ENCODE measurements at places on chromosomes 4 and X.

- peak; percentile 56 for DNase-seq
Observed at GRCh38 chrX:107714206-107714891, 61.2 kb downstream of the TSC22D3 start.

DNA sequence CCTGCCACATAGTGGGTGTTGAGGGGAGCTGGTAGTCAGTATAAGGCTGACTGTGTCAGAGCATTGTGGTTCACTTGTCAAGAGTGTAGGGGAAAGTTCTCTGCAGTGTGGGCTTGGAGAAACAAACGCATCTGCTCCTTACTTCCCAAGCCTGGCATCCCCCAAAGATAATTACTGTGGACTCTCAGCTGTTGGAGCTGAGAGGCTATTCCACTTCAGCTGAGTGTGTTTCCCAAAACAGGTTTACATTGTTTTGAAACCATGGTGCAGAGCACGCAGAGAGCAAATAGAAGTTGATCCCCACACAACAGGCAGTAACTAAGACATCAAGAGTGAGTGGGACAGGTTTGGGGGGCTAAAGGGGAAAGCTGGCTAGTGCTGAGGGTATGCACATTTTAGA is 181.0 kb upstream of the EOLA2 start:
- no peak for DNase-seq

GRCh38 chr4:156553659-156554058 is 417.9 kb downstream of the PDGFC start:
- DNase-seq, result no peak

- no peak for DNase-seq
Observed at GRCh38 chrX:8245411-8245810, 74.3 kb upstream of the VCX2 start.

GRCh38 chr4:66564901-66565651 is 894.8 kb upstream of the EPHA5 start:
- peak; percentile 87 for DNase-seq

- DNase-seq, result no peak
Observed at GRCh38 chr4:102612210-102612609, 111.1 kb downstream of the NFKB1 start.

GRCh38 chrX:110170029-110170428 is 147.9 kb downstream of the AMMECR1 start:
- DNase-seq, result no peak

DNA sequence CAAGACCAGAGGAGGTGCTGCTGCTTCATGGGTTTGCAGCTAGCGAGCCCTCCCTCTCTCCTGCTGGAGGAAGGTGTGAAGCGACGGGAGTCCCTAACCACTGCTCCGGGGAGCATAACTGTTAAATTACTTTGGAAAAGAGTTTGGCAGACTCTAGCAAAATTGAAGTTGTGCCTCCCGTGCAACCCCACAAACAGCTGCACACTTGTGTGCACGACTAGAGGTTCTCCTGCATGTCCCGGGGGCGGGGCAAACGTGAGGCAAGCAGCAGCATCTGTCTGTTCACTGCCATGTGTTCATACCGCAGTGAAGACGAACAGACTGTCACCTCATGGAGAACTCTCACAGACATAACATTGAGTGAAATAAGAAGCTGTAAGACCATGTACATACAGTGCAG is 34.5 kb downstream of the TNIP2 start:
- no peak for DNase-seq

- DNase-seq, result no peak
Observed at GRCh38 chr4:41750626-41751448, 2.3 kb upstream of the PHOX2B start.

- no peak for DNase-seq
Observed at GRCh38 chrX:102696306-102696705, 15.9 kb upstream of the GPRASP2 start.

DNA sequence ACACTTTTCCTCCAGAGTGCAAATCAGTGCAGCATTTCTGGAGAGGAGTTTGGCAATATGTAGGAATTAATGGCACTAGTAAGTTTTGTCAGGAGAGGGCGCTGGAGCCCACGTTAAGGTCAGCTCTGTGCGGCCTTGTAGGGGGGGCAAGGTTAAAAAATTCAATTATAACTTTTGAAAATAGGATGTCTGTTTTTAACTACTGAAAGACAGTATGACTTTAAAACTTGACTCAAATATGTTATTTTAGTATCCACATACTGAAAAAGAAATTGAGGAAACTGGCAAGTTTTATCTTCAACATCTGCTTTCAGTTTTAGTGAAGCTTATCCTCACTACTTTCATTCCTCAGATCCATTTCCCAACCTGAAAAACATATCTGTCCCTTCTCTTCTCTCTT is 30.9 kb upstream of the HSD17B13 start:
- peak; percentile 79 for DNase-seq

- DNase-seq, result peak; percentile 88
Observed at GRCh38 chr4:20248155-20248558, 3.5 kb upstream of the SLIT2 start.

- DNase-seq, result no peak
Observed at GRCh38 chrX:153544727-153545126, 27.3 kb downstream of the ATP2B3 start.

GRCh38 chr4:81499840-81500239 is 28.1 kb upstream of the RASGEF1B start:
- DNase-seq, result no peak

DNA sequence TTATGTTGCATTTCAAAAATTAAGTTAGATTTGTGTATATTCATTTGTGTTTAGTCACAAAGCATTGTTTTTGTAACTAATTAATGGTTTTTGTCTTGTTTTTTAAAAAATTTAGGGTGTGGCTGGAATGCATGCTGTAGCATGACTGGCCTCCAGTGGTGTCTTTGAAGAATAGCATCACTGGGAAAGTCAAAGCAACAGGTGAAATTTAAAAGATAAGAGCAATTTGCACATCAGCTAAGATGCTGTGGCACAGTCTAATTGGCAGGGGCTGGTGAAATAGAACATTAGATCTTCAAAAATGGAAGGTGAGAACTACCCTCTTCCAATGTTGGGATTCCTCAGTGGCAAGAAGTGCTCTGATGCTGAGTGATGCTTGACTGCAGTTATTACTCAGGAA is 45.3 kb downstream of the ANK2 start:
- peak; percentile 11 for DNase-seq

DNA sequence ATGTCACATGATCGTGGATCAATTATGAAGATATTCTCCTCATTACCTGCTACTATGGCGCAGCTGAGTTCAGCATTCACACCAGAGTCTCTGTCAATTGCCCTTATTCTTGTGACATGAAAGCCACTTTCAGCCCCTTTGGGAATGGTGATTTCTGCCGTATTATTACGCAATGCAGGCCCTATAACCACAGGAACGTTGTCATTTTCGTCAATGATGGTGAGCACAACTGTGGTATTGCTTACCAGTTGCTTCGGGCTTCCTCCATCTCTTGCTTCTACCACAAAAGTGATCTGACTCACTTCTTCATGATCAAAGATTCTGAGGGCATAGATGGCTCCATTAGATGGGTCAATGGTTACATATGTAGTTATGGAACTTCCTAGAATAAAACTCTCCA is 2.1 kb downstream of the PCDH18 start:
- DNase-seq, result peak; percentile 83

- peak; percentile 11 for DNase-seq
Observed at GRCh38 chr4:24322511-24322910, 261.8 kb downstream of the DHX15 start.

GRCh38 chr4:114694770-114695169 is 96.2 kb downstream of the UGT8 start:
- DNase-seq, result peak; percentile 41

DNA sequence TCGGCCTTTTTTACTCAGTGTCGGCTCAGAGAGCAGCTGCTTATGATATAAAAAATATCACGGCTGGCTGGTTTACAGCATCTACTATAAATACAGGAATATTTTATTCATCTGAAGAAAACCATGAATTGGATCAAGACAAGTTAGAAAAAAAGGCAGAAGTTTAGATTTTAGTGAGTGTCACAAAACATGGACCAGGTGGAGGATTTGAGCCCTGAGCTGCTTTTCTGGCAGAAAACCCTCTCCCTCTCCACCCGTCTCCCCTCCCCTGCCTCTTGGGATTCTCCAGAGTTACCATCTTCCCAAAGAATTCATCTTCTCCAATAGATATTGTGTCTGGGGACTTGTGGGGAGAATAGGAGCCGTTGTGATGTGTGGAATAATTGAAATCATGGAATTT is 142.8 kb upstream of the RAI2 start:
- no peak for DNase-seq

GRCh38 chr4:5710961-5711478 is at the start of gene EVC:
TSS of gene EVC (plus strand) at chr4:5711201. CDS start at chr4:5711381, 180 bp downstream.
- peak; percentile 78 for DNase-seq

DNA sequence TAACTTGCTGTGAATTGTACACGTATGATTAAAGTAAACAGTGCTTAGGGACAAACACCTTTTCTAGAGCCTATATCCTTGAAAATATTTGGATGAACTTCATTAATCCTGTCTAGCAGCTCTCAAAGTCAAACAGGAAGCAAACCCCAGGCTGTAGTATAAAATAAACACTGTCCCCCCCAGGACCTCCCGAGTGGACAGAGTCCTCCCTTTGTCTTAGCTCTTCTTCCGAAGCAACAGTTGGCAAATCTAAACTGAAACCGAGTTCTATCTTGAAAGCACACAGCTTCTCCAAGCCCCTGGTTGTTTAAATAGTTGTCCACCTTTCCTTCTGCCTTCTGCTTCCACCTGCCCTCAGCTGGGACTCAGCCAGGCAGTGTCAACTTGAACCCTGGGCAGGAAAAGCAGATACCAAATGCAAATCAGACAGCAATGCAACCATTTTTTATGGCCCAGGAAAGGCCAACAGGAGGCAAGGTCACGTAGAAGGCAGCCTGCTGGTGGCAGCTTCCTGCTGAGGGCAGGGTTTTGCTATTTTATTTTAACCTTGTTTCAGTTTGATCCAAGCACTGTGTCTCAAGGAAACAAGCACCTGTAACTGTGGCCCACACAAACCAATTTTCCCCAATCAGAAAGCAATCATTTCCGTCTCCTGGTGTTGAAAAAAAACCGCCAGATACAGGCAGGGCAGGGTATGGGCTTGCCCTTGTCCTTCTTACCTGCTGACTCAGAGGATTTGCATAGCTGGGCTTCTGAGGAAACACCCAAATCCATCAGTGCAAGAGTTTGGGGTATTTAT is 110.3 kb upstream of the KIT start:
- no peak for DNase-seq

- no peak for DNase-seq
Observed at GRCh38 chr4:140704392-140704960, 51.7 kb downstream of the TBC1D9 start.

DNA sequence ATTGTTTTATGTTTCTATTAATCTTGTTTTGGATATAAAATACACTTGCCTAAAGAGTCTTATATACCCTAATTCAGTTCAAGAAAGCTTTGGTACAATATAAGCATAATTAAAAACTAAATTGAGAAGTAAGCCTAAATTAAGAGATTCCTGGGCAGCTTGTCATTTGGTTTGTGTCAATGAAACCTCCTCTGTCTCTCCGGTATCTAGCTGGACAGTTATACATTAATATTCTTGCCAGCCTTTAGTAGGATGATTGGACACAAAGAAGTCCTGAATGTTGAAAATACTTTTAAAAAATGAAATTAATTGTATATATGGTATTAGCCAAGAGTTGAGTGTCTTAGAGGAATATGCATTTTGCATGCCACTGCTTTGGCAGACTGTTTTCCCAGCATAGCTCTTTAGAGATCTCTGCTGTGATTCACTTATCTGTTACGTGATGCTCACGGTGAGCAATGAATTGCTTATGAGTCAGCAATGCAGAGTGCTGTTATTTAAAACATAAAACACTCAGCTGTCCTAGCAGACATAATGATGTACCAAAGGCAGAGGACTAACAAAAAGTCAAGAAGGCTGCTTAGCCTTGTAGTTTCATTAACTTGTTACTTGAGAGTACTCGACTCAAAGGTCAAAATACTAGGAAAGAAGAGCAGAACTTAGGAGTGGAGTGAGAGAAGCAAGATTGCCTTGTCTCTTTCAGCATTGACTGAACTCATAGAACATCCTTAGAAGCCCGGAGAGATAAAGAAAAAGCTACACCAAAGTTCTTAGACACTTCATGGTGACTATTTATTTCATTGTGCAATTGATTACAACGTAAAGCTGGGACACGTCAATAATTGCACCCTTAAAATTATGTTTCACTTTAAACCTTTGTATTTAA is 1296.1 kb upstream of the PCDH7 start:
- peak; percentile 82 for DNase-seq
